ENCODE measurements at places on chromosomes 3 and 15.
A peak's percentile ranks its signal among the peaks of the same experiment; 100 is the strongest.

DNA sequence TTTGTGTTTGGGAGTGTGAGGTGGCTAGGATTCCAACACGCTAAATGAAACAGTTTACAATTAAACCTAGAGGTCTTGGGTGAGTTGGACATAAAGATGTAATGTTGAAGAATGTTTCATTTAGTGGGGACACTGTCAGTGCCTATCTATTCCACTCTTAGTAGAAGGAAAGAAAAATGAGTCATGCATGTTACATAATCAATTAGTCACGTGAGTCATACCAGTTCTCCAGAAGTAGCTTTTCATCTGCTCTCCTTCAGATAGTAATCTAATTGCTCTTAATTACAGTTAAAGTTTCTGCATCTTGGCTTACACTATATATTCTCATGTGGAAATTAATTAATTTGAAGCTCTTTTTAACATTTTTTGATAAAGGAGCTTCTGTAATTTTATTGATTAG lies 115.7 kb upstream of the P2RY1 start:
- no peak for DNase-seq

DNA sequence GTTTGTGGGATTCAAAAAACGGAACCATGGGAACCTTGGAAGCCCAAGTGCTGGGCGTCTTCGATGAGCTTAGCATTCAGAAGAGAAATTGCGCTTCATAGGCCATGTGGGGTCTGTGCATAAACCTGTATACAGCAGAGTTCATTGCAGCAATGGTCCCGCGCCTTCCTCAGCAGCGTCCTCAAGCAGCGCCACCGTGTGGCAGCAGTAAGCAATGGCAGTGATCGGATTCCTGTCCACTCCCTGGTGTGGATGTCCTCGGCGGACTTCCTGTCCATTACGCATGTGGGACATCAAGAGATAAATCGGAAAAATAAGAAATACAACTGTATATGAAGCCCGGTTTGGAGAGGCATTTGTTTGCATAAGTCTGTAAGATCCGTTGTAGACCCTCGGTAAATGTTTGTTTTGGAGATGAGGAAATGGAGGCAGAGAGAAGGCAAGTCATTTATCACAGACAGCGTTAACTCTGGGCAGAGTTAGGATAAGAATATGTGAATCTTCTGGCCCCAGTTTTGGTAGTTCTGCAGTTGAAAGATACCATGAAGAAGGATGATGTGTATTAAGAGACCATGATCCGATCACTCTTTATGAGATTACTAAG lies 57.7 kb downstream of the CNTN4 start:
- DNase-seq: no peak

GRCh38 chr15:96549136-96549535 lies 218.6 kb downstream of the NR2F2 start:
- no peak for DNase-seq

DNA sequence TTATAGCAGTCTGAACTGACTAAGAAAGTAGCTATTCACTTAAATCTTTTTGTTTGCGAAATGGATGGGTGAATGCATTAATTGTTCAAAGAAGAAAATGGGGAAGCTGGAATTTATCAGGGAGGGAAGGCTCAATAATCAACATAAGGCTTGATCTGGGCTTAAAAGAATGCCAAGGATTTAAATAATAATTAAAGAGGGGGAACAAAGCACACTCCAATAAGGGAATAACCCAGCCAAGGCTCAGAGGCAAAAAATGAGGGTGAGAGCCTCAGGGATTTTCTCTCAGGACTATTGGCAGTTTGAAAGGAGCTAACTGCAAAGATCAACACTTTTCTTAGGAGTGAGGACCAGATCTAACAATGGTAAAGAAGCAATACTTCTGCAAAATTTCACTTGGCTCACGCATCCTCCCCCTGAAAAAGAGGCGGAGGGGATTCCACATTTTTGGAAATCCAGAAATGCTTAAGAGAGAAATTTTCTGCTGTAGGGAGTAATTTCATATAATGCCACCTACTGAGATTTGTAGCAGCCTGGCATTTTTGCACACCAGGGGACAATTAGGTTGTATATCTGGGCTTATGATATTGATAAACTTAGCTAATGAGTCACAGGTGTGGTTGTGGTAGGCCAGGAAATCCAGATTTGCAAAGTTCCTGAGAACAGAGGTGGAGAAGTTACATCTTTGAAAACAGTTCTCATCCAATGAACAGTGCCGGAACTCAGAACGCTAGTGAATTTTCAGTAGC lies 405.1 kb downstream of the TUSC7 start:
- no peak for DNase-seq

DNA sequence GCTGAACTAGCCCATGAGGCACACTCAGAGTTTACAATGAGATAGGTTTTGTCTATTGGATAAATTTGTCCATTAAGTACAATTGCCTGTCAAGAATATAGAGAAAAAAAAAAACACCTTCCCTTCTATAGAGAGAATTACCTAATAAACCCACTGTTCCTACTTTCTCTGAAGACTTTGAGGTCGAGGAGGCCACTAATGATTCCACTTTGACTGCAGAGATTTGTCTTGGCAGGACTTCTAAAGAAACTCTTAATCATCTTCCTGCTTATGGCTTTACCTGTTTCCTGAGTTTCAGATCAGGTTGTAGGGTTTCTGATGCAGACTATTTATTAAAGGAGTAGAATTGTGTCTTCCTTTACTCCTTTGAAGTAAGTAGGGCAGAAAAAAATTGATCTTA lies 342.4 kb upstream of the KCNMB2 start:
- no peak for DNase-seq

GRCh38 chr3:13708871-13709595 lies 160.1 kb downstream of the FBLN2 start:
- DNase-seq: no peak

GRCh38 chr15:40826423-40827075 lies 2.0 kb downstream of the PPP1R14D start:
- DNase-seq: no peak

DNA sequence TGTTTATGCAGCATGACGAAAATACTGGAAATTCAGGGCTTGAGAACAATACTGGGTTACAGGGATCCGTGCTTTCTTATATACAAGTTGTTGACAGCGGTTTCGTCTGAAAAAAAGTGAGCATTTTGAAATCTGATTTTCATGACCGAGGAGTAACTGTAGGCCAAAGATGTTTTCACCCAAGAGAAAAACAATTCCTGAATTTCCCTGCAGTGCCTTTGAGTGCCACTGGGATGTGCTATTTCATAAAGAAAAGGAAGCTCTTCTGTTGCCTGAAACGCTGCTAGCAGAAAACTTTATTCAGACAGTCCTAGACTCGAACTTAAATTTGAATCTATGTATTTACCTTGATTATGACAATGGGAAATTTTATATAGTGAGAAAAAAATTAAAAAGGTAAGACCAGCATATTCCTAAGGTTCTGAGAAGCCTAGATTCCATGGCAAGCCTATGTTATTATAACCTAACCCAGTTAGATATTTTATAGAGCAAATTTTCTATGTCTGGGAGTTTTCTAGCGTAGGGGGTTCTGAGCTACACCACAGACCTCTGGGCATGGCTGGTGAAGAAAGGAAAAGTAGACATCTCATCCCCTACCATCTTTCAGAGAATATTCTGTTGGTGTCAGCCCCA lies 30.2 kb downstream of the KCNAB1 start:
- peak; percentile 22 for DNase-seq

GRCh38 chr15:70461992-70462391 lies 301.4 kb downstream of the UACA start:
- DNase-seq: no peak

DNA sequence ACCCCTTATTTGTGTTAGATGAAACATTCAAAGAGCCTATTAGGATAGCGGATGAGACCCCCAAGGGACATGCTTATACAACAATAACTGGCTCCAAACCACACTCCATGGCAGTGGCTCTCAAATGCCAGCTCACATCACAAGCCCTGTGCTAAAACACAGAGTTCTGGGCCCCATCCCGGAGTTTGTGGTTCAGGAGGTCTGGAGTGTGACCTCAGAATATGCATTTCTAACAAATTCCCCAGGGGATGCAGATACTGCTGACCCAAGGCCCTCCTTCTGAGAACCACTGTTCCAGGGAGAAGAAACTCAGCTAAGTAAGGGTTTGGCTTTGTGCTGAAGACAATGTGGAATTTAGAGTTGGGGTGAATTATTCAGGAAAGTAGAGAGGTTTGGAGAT lies 3.6 kb downstream of the CCRL2 start:
- no peak for DNase-seq

GRCh38 chr15:70437089-70437488 lies 326.3 kb downstream of the UACA start:
- no peak for DNase-seq

- no peak for DNase-seq
Observed at GRCh38 chr15:71888797-71889196, 78.4 kb downstream of the NR2E3 start.

DNA sequence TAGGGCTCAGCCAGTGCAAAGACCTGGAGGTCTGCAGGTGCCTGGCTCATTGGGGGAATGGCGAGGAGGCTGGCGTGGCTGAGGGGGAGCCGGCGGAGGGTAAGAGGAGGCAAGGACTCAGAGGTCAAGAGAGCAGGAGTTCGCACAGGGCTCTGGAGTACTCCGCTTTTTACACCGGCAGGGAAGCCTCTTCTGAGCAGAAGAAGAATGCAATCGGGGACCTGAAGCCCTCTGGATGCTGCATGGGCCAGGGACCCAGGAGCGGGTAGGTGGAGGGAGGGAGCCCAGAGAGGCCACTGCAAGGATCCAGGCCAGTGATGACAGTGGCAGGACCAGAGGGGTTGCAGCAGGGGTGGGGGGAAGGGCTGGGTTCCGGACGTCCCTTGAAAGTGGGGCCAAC lies 70.4 kb upstream of the TAMM41 start:
- DNase-seq: no peak

- no peak for DNase-seq
Observed at GRCh38 chr15:91783451-91783850, 70.1 kb upstream of the SLCO3A1 start.

- no peak for DNase-seq
Observed at GRCh38 chr15:96695426-96695825, 364.9 kb downstream of the NR2F2 start.

GRCh38 chr3:190031887-190032752 lies 88.6 kb downstream of the P3H2 start:
- DNase-seq: no peak

GRCh38 chr3:53585049-53585448 lies 90.6 kb downstream of the CACNA1D start:
- no peak for DNase-seq

GRCh38 chr15:72404841-72405240 lies 6.7 kb downstream of the TMEM202 start:
- no peak for DNase-seq

DNA sequence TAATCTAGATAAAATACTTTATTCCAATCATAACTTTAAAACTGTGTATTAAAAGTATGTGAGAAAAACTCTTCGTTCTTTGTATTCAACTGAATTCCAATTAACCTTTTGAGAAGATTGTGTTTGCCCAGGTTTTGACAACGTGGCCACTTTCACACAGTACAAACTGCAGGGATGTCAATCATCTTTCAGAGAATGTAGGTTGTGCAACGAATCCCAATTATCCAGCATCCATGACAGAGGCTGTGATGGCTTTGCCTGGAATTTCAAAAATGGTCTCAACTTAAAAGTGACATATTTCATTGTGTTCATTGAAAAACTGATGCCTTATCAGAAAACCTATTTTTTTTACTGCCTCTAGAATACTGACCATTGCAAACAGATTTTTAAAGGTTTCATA lies 615.1 kb upstream of the KCNMB2 start:
- no peak for DNase-seq

GRCh38 chr3:126081618-126082361 lies 2.1 kb downstream of the SLC41A3 start:
- DNase-seq: no peak

DNA sequence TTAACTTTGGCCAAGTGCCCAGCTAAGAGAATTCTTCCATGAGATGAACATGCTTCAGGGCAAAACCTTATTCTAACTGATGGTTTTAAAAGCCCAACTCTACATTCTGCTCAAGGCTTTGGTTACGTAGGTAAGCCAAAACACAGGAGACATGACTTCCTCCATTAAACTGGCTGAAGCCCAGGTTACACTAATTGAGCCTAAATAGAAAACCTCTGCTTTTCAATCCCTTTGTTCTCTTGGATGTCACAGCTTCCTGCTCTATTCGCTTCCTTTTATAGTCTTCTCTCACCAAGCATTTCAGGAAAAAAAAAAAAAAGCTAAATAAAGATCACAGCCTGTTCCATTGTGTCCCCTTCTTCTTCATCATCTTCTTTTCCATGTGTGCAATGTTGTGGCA lies 420.4 kb downstream of the TIGIT start:
- no peak for DNase-seq

DNA sequence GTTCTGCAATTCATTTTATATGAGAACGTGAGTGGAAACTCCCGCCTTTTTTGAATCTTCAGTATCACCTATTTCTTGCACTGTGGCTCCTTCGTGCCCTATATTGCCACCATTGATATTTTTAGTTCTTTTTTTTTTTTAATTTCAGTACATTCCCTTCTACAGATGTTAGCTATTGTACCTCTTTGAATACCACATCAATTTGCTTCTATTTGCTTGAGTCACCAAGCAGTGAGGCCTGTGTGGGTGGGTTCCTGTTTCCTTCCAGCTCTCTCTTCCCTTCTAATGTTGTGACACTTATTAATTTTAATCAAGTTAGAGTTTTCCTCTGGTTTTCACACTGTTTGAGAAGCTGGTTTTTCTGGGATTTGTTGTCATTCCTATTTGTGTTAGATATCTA lies 8.7 kb downstream of the HACD2 start:
- DNase-seq: no peak

- peak; percentile 53 for DNase-seq
Observed at GRCh38 chr3:63912768-63913588, 795 bp upstream of the SCAANT1 start.

DNA sequence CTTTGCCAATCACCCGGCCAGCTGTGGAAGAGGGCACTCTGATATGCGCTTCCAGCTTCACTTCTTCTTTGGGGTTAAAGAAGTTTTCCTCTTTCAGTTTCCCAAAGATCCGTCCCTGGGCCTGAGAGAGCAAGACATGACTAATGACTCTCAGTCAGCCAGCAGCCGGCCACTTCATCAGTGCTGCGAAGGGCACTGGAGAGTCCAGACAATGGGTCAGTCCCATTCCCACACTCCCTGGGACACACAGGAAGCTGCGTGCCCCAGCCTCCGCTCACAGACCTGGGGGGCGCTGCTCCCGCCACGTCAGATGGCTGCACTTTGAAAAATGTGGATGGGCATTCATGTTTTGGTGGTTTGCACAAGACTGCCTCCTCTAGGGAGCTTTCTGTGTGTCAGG lies 63.3 kb downstream of the SENP2 start:
- DNase-seq: no peak

GRCh38 chr3:25944329-25944728 lies 154.4 kb downstream of the OXSM start:
- no peak for DNase-seq

- no peak for DNase-seq
Observed at GRCh38 chr15:57379487-57379886, 3.2 kb downstream of the CGNL1 start.

GRCh38 chr15:64930019-64930652 lies 18.4 kb downstream of the ANKDD1A start:
- DNase-seq: no peak

GRCh38 chr15:40240619-40241221 lies 1.9 kb downstream of the PAK6 start:
- DNase-seq: no peak

- DNase-seq: no peak
Observed at GRCh38 chr15:87961851-87962420, 294.6 kb downstream of the NTRK3 start.

Measured in activated CD4-positive, alpha-beta T cell treated with anti-CD3 and anti-CD28 coated beads, Interleukin-2, amount 50 U/mL, for 1 hour (primary cell).